ENCODE measurements at places on chromosomes 12 and 14. TPM values are rescaled to one million over a fixed set of nuclear protein-coding genes. Genes with fewer than 3 reads are reported as not detected.

Gene C12orf54
- total RNA-seq: not detected

Gene KCNH3
- not detected for total RNA-seq

Gene ATP2A2
- total RNA-seq: 110 TPM

Gene RNASE1
- not detected for total RNA-seq

Gene CYP27B1
- total RNA-seq: 1.8 TPM

Gene CLEC4C
- not detected for total RNA-seq

Gene SYT10
- total RNA-seq: not detected

Measured in melanocyte of skin (primary cell).